Stimulated activated CD4-positive, alpha-beta T cell treated with anti-CD3 and anti-CD28 coated beads, Interleukin-12 subunit alpha, Interleukin-12 subunit beta, amount 100 ng/mL, for 24 hours (primary cell): ENCODE measurements at places on chromosomes 2 and 18.

- no peak for DNase-seq
These were observed 94.2 kb upstream of the SP3 start for GRCh38 chr2:174059178-174059883.

- DNase-seq: peak; percentile 26
These were observed 40.2 kb upstream of the ITM2C start for GRCh38 chr2:230824406-230824978.

- no peak for DNase-seq
These were observed 211.0 kb downstream of the TGIF1 start for GRCh38 chr18:3660739-3661515.

DNA sequence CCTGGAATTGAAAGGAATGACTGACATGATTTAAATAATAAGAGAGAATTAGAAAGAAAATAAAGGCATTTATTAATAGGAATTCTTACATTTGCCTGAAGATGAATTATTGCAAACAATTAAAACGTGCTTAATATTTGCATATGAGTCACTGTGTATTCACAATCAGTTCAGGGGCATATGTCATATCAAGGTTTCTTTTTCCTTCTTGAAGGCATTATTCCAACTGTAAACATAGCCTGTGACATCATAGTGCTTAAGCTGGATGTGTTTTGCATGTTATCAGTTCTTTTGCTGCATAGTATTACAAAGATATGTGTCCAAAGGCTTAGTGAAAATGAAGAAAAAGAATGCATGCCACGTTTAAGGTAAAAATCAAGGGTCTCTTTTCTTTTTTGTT is 80.8 kb downstream of the MEIS1 start:
- DNase-seq: no peak

DNA sequence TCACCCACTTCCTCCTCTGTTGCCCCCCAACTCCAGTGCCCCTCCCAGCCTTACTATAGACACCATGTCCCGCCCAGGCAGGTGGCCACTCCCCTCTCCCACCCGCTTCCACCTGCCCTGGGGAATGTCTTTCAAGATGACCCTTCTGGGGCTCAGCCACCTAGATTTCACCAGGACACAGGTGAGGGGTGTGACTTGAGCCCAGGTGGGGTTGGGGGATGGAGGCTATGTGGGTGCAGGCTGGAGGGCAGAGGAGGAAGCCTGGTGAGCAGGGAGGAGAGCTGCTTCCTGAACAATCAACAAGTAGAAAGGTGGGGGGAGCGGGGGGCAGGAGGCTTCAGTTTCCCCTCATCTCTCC is 8.7 kb downstream of the ADRA2B start:
- no peak for DNase-seq

DNA sequence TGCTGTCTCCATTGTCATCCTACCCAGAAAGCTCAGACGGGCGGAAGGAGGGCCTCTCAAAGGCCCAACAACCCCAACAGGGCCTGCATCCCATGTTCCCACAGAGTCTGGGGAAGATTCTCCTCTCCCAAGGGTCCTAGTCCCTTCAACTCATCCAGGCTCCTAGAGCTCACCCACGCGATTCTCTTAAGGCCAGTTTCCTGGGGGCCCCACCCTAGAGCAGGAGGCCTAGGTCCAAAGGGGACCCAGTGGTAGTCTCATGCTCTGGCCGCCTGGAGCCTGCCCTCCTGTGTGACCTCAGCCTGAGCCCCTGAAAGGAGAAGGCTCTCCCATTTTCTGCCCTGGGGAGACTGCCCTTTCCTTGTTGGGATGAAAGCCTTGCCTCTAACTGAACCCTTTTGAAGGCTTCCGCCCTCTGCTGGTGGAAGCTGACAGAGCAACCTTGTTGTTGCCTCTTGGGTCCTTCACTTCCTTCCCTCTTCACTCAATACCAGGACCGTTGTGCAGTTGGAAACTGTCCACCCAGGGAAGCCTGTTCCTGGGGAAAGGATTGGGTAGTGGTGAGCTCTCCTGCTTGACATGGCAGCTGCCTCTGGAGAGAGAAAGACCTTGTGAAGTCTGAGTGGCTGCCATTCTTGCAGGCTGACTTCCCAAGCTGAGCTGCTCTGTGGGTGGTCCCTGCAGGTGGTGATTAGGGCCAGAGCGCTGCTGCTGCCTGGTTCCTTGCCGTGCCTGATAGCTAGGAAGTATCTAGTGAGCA is 86.0 kb upstream of the ALPP start:
- DNase-seq: no peak

GRCh38 chr2:144920755-144921530 is 401.0 kb upstream of the ZEB2 start:
- no peak for DNase-seq

- DNase-seq: no peak
These were observed 966 bp upstream of the RBM43 start for GRCh38 chr2:151262629-151263028.

- peak; percentile 24 for DNase-seq
These were observed 833 bp downstream of the AFG3L2 start for GRCh38 chr18:12376034-12376753.

DNA sequence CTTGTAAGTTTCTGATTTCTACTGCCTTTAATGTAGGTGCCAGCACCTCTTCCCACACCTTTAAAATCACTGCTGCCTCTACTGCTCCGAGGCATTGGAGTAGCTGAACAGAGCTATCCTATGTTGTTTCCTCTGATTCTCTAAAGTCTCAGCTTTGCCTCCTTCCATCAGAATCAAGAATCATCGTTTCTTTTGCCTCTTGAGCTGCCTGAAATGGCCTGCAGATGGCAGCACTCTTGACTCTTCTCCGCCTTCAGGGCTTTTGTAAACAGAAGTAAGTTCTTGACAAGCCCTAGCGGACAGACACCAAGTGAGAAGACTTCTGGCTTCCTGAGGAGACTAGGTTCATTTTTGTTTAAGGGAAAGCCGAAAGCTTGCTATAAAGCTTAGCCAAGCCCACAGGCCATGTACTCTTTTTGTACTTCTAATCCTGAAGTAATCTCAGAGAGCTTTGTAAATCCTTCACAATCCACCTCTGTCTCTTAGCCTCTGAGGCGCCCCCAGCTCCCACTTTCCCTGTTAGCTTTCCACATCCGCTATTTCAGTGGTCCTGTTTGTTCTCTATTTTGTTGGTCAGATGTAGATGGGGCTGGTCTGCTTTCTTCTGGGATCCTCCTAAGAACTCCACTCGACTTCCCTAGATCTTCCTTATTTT is 48.4 kb downstream of the GTF3C3 start:
- peak; percentile 14 for DNase-seq

GRCh38 chr18:63440219-63440618 is 17.9 kb upstream of the VPS4B start:
- no peak for DNase-seq

GRCh38 chr18:8623549-8624106 is 14.4 kb downstream of the RAB12 start:
- DNase-seq: no peak

DNA sequence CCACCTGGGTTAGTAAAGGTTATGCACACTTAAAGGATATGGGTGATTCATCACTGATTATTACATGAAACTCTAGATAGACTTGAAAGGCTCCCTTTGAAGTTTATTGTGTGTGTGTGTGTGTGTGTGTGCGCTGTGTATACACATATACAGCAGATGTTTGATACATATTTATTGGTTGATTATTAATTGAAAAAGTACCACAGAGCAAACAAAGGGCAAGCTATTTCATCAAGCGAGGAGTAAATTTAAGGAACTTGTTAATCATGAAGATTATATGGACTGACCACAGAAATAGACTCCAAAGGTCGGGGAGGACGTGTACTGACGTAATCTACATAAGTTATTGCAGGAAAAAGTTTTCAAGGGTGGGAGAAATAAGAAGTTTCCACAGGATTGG is 617.4 kb upstream of the POU3F3 start:
- DNase-seq: no peak

DNA sequence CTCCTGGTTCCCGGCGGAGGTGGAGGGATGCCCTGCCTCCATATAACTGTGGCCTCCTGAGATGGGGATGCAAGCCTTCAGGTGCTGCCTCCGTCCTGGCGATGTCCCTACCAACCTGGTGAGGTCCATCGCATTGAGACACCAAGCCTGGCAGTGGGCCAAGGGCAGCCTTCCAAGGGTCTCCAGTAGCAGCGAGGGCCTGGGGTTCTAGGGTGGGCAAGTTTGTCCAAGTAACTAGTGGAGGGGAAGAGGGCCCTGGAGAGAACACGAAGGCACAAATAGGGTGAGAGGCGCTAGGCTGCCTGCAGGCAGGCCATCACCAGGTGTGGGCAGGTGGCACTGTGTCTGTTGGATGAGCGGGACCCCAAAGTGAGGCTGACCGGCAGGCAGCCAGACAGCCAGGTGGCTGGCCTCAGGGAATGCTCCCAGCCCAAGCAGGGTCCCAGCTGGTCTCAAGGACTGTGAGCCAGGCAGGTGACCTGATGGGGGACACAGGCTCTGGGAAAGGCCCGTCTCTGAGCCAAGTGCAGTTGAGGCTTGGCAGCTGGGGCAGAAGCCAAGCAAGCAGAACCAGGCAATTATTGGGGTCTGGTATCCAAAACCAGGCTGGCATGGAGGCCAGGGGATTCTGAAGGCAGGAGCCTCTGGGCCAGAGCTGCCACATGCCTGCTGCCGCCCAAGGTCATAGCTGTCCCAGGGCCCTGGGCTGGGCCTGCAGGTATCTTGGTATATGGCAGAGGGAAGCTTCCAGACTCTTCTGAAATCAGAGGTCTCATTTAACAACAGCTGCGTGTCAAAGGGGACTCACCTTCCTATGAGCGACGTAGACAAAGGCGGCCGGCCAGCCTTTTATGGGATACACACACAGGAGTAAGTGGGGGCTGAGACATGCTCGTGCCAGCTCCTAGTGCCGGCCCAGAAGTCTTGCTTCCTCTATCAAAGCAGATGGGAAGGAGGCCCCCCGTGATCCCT is 23.4 kb downstream of the RAMP1 start:
- DNase-seq: no peak

- DNase-seq: no peak
These were observed 56.2 kb upstream of the B3GNT7 start for GRCh38 chr2:231339316-231339715.

DNA sequence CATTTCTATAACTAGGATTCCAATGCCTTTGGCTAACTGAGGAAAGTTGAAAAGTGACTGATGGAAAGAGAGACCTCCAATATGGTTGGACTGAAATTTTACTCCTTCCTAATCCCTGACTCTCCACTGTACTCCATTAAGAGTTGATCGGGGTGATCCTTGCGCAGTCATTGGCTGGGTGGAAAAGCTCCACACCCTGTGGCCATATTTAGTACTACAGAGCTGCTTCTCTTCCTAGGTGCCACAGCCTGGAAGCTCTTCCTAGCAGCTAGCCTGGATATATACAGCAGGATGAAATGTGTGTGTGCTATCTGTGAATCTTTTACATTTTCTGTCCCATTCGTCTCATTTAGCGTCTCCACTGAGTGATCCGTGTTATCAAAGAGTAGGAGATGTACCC is 71.2 kb downstream of the MEP1B start:
- no peak for DNase-seq

DNA sequence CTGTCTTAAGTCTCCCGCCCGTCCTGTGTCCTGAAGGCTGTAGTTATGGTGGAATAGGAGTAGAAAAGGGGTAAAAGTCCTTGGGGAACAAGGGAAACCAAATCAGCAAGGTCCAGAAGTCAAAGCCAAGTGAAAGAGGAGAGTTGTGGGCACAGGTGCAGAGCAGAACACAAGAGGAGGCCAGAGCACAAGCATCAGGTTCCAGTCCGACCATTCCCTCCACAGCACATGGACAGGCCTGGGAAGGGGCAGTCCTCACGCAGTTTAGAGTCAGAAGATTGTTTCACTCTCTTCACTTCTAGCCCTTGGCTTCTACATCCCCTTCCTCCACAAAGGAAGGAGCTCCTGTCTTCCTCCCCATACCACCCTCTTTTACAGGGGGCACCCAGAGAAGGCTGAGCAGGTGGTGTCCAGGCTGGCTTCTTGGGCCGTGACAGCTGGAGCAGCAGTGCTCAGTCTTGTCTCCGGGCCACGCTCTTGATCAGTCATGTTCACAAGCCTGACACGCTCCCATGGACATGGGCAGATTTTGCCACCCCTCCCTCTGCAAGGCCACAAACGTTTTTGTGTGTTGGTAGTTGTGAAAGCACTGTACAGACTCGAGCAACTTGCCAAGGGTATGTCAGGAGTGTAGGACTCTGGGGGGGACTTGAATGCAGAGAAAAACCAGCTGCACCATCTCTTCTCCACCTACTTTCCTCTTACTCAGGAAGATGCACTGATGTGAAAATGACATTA is 138.5 kb upstream of the DAPL1 start:
- DNase-seq: no peak

DNA sequence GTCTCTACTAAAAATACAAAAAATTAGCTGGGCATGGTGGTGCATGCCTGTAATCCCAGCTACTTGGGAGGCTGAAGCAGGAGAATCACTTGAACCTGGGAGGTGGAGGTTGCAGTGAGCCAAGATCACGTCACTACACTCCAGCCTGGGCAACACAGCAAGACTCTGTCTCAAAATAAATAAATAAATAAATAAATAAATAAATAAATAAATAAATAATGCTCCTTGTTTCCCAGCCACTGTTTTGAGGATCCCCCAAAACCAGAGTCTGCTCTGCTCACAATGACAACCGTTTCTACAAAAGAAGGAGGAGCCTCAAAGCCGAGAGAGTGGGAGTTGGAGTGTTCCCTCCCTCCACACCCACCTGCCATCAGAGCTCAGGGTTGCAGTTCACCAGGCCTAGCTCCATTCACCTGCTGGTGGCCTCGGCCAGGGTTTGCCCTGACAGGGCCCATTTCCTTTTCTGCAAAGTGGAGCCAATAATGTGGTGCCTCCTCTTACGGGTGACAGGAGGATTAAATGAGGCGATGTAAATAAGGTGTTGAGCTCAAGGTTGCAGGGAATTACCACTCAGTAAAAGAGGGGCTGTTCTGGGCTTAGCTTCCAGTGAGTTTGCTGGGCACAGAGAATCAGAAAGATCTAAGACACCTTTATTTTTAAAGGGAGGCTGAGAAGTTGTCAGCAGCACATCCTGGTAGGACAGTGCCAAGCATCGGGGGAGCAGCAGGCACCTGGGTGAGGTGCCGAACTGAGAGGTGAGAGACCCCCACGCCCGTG is 25.5 kb downstream of the CRACDL start:
- DNase-seq: no peak

GRCh38 chr2:72826156-72826477 is 284 bp upstream of the EXOC6B start:
- DNase-seq: no peak

GRCh38 chr18:43001821-43002220 is 113.7 kb downstream of the RIT2 start:
- no peak for DNase-seq

- DNase-seq: no peak
These were observed 254.8 kb downstream of the CDH2 start for GRCh38 chr18:27921904-27922751.

- DNase-seq: no peak
These were observed 34.8 kb downstream of the HAT1 start for GRCh38 chr2:171957061-171957460.

DNA sequence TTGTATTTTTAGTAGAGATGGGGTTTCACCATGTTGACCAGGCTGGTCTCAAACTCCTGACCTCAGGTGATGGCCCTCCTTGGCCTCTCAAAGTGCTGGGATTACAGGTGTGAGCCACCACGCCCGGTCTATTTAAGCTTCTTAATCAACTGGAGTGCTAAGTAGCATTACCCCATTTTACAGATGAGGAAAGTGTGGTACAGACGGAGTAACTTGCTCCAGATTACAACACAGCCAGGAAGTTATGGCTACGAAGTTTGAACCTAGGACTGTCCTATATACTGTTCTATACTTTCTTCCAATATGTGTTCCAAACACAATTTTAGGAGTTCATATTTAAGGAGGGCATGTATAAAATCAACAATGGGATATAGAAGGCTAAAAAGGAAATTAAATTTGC is 197.7 kb downstream of the TGIF1 start:
- no peak for DNase-seq
